ENCODE measurements at places on chromosomes 5 and 9. TPM values are rescaled to one million over a fixed set of nuclear protein-coding genes. Genes with fewer than 3 reads are reported as not detected.

The FREM1 gene
- not detected for total RNA-seq

The BAAT gene
- not detected for total RNA-seq

The KLHL9 gene
- total RNA-seq = 17.2 TPM

The TNFSF15 gene
- not detected for total RNA-seq

DNA sequence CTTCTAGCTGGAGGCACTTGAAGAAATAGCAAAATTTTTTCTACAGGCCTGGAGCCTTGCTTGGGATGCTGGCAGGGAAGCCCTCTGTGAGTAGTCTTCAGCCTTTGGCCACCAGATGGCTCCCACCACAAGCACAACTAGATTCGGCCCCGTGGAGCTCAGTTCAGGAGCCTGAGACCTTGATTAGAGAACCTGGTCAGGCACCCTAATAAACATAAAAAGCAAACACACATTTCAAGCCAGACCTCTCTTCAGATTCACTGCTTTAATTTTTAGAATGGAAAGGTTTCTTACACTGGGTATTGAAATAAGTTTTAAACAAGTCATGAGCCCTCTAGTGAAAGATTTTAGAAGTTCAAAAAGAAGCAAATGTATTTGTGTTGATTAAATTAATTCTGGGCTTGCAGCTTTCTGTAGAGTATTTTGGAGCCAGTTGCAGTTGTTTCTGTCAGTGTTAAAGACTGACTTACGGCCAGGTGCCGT is 41.4 kb downstream of the GLRX start:
- DNase-seq = peak; percentile 88

GRCh38 chr5:133245191-133246052 is 193.6 kb downstream of the HSPA4 start:
- no peak for DNase-seq

GRCh38 chr5:169354263-169354662 is 53.3 kb upstream of the SLIT3 start:
- no peak for DNase-seq

- DNase-seq = no peak
Observed at GRCh38 chr9:138064547-138064946, 187.0 kb downstream of the CACNA1B start.

The GDA gene
- not detected for total RNA-seq

The FOXD4L5 gene
- total RNA-seq = not detected

The PTPRD gene
- total RNA-seq = 0.05 TPM

The RRAGA gene
- total RNA-seq = 43.9 TPM

GRCh38 chr5:73770172-73771025 is 144.4 kb downstream of the ARHGEF28 start:
- DNase-seq = no peak

DNA sequence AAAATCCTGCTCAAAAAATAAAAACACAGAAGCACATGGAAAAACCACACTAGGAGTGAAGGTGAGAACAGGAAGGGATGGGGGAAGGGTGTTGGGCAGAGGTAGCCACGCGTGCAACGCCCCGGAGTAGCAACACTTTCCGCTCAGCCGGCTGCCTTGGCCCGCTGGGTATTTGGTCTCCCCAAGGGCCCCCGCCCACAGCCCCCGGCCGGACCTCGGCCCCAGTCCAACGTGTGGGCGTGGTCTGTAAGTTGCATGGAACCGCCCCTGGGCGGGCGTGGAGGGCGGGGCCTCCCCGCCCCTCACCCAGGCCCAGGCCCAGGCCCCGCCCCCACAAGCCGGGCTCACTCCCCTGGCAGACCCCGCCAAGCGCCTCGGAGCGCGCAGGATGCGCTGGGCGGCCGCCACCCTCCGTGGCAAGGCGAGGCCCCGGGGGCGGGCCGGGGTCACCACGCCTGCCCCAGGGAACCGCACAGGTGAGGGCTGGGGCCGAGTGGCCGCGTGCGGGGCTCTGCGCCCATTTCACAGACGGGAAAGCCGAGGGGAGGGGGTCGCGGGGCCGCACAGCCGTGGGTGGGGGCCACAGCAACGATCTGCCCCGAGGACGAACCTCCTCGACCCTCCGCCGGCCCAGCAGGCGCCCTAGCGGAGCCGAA is at the start of gene SUSD3:
TSS of gene SUSD3 (plus strand) at position 347 of the 656 bp plus-strand sequence. CDS start at position 389, 42 bp downstream.
- no peak for DNase-seq

DNA sequence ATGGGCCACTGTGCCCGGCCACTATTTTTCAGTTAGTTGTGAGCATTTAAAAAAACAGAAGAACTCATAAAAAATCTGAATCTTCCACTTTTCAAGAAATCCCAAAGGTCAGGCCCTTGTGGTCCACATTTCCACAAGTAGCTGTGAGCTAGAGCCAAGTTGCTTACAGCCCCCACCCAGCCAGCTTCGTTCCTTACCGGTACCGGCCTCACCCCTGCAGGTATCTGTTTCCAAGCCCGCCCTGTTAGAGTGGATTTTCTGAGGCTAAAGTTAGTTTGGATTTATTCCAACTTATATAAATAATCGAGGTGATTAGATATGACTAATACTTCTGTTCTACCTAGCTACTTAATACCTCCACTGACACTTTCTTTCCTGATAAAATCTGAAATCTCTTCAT is 81.0 kb downstream of the F2RL2 start:
- DNase-seq = no peak

GRCh38 chr5:54516051-54516655 is 1.4 kb upstream of the SNX18 start:
- DNase-seq = no peak

The ZNF454 gene
- not detected for total RNA-seq

The PLPP7 gene
- total RNA-seq = 0.59 TPM

The WDR31 gene
- total RNA-seq = 0.55 TPM

GRCh38 chr5:124398460-124398859 is 348.0 kb downstream of the ZNF608 start:
- DNase-seq = no peak

DNA sequence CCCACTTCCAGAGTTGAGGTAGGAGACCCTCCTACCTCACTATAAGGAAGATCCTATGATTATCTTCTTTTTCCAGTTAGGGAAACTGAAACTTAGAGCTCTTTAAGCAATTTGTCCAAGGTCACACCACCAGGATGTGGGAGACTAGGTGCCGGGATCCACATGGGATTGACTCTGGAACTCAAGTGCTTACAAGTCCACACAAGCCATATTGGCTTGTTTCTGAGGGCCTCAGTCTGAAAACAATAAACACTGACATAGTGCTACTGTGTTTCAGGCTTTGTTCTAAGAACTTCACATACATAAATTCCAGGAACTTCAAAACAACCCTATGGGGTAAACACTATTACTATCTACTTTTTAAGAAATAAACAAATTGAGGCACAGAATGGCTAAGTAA is 481.3 kb downstream of the ZSWIM6 start:
- no peak for DNase-seq

DNA sequence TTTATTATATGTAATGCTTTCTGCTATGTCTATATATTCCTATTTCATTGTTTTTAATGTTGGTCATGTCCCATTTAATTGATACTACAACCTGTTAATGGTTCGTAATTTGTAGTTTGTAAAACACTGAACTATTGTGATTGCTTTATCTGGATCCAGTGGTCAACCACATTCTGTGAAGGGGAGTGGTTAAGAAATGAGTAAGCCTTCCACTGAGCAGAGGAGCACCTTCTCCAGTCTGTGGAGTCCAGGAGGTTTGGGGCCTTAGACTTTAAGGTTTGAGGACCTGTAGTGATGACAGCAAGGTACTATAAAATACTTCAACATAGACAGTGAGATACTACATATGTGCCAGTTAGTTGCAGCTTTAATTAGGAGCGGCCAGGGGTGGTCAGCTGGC is 67.7 kb upstream of the RAD23B start:
- DNase-seq = no peak

The ARID3C gene
- 0.77 TPM for total RNA-seq

The S1PR3 gene
- total RNA-seq = 1.1 TPM

GRCh38 chr5:73783828-73784227 is 157.8 kb downstream of the ARHGEF28 start:
- DNase-seq = no peak

GRCh38 chr5:134128648-134128995 is 14.1 kb downstream of the TCF7 start:
- DNase-seq = no peak

The SLC25A46 gene
- total RNA-seq = 34.5 TPM

The PCDHGB4 gene
- 0.31 TPM for total RNA-seq

The PFN3 gene
- total RNA-seq = not detected

The OLFM1 gene
- total RNA-seq = not detected

The TNC gene
- not detected for total RNA-seq

GRCh38 chr5:158436271-158437065 is 577.5 kb upstream of the CLINT1 start:
- no peak for DNase-seq

- no peak for DNase-seq
Observed at GRCh38 chr9:70561786-70562395, 147.4 kb upstream of the KLF9 start.

The AFAP1L1 gene
- 1.5 TPM for total RNA-seq

The INPP5E gene
- total RNA-seq = 14.4 TPM

GRCh38 chr5:43802119-43802518 is 199.1 kb downstream of the NNT start:
- DNase-seq = no peak

GRCh38 chr5:125083981-125084380 is 337.5 kb upstream of the ZNF608 start:
- DNase-seq = no peak

GRCh38 chr9:14687042-14687719 is 6.1 kb downstream of the ZDHHC21 start:
- no peak for DNase-seq

The GBGT1 gene
- total RNA-seq = 2.2 TPM

DNA sequence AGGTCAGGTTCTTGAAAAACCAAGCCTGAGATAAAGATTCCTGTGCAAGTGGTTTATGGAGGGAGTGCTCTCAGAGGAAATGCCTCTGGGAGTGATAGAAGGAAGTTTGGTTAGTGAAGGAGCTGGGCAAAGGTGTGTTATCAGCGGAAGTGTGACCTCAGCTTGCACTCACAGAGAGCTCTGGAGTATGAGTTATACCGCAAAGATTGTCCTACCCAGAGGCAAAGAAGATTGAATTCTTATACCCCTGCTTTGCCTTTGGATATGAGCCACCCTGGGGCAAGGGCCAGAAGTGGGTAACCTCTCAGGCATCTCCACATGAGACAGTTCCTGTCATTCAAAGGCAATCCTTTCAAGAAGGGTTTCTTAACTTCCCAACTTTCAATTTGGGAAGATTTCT is 145.6 kb downstream of the MUSK start:
- DNase-seq = no peak

The SNX2 gene
- total RNA-seq = 47.9 TPM

- DNase-seq = no peak
Observed at GRCh38 chr9:121363622-121363961, 6.5 kb downstream of the STOM start.
